ENCODE measurements at places on chromosomes 11 and 22.

- DNase-seq = no peak
These were observed 37.7 kb downstream of the IGLL5 start for GRCh38 chr22:22925146-22925804.

GRCh38 chr11:62538470-62539237 is 8.0 kb downstream of the AHNAK start:
- DNase-seq = no peak

- DNase-seq = no peak
These were observed 41.1 kb downstream of the BMAL1 start for GRCh38 chr11:13318498-13319295.

DNA sequence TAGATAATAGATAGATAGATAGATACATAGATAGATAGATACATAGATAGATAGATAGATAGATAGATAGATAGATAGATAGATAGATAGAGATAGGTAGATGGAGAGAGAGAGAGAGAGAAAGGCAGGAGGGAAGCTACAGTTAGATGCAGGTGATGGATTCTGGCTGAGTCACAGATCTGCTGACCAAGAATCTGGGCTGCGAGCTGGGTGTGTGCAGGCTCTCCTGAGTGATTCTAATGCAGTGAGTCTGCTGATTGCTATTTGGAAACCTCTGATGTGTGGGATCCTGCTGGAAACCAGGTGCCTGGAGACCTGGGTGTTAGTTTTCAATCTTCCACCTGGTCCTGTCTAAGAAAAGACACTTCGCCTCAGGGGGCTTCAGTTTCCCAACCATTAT is 1441.8 kb downstream of the TBC1D22A start:
- DNase-seq = no peak

GRCh38 chr11:65595543-65596281 is at the start of gene KCNK7:
TSS of gene KCNK7 (minus strand) at chr11:65595800. CDS start at chr11:65595772, 28 bp downstream.
- no peak for DNase-seq

DNA sequence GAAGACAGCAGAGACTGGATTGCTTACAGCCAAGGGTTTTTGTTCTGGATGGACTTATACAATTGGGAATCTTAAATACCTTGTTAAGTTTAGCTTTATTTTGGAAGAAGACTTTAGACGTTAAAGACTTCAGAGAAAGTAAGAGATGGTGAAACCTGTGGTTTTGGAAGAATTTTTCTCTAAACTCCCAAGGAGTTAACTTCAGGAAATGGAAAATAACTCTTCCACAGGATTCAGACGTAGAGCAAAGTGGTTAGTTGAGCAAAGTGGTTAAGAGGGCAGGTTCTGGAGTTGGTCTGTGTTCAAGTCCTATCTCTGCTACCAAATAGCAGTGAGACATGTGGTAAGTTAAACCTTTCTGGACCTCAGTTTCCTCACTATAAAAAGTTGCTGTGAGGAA is 12.8 kb downstream of the PITPNB start:
- no peak for DNase-seq

- no peak for DNase-seq
These were observed 16.1 kb upstream of the PCF11 start for GRCh38 chr11:83140691-83141455.

- no peak for DNase-seq
These were observed 5.2 kb upstream of the ZP1 start for GRCh38 chr11:60862171-60862570.

GRCh38 chr11:60633645-60634044 is 65.8 kb upstream of the MS4A8 start:
- DNase-seq = no peak
